Gastroesophageal sphincter (tissue), 4 donors: ENCODE measurements at places on chromosomes 6 and 20. TPM values are rescaled to one million over a fixed set of nuclear protein-coding genes. Genes with fewer than 3 reads are reported as not detected.

TFAP2D gene
- total RNA-seq, result not detected

MOCS1 gene
- total RNA-seq, result 24.0 TPM

PRR18 gene
- not detected for total RNA-seq

CLPSL1 gene
- total RNA-seq, result not detected

CDSN gene
- not detected for total RNA-seq

TSHZ2 gene
- total RNA-seq, result 13.9 TPM

BEND6 gene
- total RNA-seq, result 4.5 TPM

MDFI gene
- total RNA-seq, result not detected

CPXM1 gene
- total RNA-seq, result 7.1 TPM

GPX5 gene
- not detected for total RNA-seq

SOBP gene
- 18.9 TPM for total RNA-seq

C20orf96 gene
- 1.7 TPM for total RNA-seq

LRFN2 gene
- total RNA-seq, result not detected

LY6G6C gene
- not detected for total RNA-seq

NMBR gene
- not detected for total RNA-seq

TAPBP gene
- total RNA-seq, result 62.9 TPM

TEAD3 gene
- 58.3 TPM for total RNA-seq

BPIFB1 gene
- not detected for total RNA-seq
